COR-L47 (cell line): ENCODE measurements at places on chromosomes 12 and 14.

DNA sequence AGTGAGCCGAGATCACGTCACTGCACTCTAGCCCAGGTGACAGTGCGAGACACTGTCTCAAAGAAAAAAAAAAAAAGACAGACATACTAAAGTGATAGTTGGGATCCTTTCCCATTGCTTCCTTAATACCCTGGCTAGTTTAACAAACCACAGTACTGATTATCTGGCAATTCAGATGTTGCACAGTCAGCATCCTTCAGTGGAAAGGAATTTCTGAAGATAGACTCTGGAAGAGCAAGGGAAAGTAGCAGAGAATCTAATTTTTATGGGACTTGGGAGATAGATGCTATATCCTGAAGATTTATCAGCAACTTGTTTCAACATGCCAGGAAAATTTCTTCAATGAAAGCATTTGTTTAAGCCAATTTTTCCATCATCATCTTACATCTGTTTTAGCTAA is 6.5 kb upstream of the PPFIBP1 start:
- no peak for DNase-seq

GRCh38 chr12:75641031-75641780 is 129.8 kb upstream of the KRR1 start:
- DNase-seq: no peak

DNA sequence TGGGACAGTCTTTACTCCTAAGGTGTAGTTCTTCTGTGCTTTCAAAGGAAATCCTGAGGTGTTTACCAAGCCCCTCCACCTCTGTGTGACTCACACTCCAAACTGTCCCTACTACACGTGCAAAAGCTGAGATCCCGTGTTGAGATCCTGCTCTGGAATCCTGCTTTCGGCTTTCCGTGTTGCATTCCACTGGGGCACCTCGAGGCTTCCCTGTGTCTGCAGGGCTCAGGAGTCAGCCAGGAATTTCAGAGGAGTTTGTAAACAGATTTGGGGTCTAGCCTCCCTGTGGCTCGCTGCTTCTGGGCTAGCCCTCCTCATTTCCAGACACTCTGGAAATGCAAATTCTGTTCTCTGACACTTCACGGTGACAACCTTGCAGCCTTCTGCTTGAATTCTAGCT is 48.4 kb downstream of the CACNA2D4 start:
- DNase-seq: no peak

- no peak for DNase-seq
These were observed 10.0 kb downstream of the NIN start for GRCh38 chr14:50820786-50821509.

- DNase-seq: no peak
These were observed at the start of gene YBX3 for GRCh38 chr12:10722905-10723746. YBX3 (minus strand) TSS chr12:10723323; CDS start chr12:10723111, 212 bp downstream.

GRCh38 chr12:82325540-82326336 is 32.4 kb downstream of the CCDC59 start:
- no peak for DNase-seq

DNA sequence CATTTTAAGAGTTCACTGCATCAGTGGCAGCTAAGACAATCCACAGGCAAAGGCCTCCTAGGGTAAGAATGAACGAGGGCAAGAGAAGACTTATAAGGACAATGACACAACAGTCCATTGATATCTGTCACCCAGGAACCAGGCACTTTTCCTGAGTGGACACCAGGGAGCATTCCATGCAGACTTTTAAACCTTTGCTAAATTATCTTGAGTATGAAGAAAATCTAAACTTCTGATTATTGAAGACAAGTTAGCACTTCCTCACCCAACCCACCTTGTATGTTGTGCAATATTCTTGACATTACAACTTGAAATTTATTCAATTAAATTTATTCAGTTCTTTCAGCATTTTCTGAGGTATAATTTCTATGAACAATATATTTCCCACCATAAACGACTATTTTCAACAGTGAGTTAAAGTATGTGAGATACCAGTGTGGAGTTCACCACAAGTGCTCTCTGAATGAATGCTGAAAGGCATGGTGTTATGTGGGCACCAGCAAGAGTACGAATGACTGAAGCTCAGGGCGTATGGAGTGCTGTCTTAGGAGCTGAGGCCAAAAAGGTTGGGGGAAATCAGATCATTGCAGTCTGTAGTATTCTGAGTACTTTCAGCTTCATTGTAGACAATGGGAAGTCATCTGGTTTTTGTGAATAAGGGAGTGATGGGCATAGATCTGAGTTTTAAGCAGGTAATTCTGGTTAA is 124.3 kb upstream of the LMNTD1 start:
- no peak for DNase-seq

- no peak for DNase-seq
These were observed 83.0 kb downstream of the LLPH start for GRCh38 chr12:66047411-66048021.

- DNase-seq: no peak
These were observed 5.3 kb downstream of the ISCU start for GRCh38 chr12:108567406-108568337.

- no peak for DNase-seq
These were observed 86.1 kb downstream of the CACNA1C start for GRCh38 chr12:2138871-2139308.

DNA sequence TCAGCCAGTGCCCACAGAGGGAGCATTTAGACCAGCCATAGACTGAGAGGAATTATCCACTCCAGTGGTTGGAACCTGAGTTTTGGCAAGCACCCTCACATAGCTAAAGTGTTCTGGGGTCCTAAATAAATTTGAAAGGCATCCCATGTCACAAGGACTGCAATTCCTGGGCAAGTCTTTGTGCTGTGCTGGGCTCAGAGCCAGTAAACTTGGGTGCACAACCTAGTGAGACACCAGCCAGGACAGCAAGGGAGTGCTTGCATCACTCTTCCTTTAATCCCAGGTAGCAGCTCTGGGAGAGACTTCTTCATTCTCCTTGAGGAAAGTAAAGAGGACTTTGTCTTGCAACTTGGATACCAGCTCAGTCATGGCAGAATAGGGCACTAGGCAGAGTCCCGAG is 142.0 kb upstream of the FSCB start:
- no peak for DNase-seq

DNA sequence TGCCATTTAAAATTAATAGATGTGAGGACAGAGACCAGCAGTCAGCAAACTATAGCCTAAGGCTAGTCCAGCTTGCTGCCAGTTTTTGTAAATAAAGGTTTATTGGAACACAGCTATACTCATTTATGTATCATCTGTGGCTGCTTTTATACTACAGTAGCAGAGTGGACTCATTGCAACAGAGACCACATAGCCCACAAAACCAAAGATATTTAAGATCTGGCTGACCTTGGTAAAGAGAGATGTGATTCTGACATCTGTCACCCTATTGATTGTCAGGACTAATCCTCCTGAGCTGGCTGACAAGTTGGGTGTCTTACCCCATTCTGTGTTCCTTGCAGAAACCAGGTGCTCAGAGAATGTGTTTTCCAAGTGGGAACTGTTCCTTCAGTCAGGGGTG is 99.9 kb downstream of the BEGAIN start:
- DNase-seq: no peak

- DNase-seq: no peak
These were observed 63.2 kb upstream of the USP44 start for GRCh38 chr12:95614390-95614982.

- no peak for DNase-seq
These were observed 1081.4 kb upstream of the LRFN5 start for GRCh38 chr14:40525314-40525713.

DNA sequence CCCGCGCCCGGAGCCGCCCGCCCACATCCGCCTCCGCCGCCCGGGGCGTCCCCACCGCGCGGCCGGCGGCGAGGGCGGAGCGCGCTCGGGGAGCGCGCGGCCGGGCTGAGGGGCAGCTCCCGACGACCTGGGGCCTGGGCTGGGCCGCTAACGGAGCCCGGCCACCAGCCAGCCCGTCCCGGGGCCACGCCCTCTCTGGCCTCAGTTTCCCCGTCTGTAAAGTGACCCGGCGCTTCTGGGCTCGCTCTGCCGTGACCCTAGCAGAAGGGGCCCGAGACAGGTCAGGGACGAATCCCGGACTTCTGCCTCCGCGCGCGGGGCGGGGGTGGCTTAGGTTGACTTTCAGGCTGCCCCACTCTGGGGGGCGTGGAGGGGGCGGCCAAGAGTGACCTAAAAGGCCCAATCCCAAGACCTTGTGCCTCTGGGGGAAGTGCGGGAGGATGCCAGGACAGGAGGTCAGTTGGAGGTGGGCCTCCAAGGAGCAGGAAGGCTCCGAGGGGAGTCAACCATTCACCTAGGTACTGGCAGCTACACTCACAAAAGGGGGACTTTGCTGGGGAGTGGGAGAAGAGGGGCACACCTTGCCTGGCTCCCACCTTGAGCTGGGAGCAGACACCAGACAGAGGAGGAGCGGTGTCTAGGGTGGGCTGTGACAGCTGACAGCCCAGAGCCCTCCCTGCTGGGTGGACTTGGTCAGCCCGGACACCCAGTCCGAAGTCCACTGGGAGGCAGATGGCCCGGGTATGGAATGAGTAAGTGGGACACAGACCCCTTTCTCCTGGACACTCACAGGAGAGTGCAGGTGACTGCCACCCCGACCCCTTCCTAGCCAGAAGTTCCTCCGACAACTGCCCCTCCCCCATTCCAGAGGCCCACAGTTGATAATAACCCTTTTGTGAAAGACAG is 486 bp upstream of the AKT1 start:
- peak; percentile 55 for DNase-seq

DNA sequence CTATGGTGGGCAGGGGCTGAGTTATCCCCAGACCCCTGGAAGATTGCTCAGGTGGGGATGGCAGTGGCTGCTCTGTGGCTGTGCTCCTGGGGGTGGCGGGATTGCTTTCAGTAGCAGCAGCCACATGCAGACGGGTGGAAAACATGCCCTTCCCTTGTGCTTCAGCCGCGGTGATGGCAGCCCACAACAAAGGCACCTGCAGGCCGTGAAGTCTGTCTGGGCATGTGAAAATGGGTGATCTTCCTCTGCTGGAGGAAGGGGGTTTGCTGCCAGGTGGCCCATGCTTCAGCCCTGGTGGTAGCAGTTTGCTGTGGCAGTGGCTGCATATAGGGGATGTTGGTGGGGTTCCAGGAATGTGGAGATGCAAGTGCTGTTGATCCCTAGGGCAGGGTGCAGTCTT is 326.2 kb upstream of the RGS6 start:
- DNase-seq: no peak

GRCh38 chr12:49636574-49636973 is 13.2 kb downstream of the PRPF40B start:
- DNase-seq: no peak

DNA sequence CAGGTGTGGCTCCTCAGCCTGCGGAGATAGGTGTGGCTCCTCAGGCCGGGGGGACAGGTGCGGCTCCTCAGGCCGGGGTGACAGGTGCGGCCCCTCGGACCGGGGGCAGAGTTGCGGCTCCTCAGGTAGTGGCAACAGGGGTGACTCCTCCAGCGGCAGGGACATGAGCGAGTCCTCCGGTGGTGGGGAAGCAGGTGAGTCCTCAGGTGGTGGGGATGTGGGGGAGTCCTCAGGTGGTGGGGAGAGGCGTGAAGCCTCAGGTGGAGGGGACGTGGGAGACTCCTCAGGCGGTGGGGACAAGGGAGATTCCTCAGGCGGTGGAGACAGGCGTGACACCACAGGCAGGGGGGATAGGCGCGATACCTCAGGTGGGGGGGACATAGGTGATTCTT is 9.2 kb downstream of the KMT2D start:
- no peak for DNase-seq

DNA sequence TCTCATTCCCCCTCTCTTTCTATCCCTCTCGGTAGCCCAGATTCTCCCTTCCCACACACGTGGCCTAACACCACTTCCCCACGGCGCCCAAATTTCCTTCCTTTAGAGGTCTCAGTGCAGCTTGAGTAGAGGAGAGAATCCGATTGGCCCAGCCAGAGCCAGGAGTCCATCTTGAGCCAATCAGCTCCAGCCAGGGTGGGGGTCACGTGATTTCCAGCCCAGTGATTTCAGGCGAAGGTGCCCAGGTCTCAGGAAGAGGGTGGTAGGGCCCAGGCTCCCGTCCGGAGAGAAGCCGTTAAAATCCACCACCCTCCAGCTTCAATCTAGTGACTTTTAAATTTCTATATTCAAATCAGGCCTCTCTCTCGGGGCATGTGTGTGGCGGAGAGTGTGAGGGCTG is 45.2 kb upstream of the MYL2 start:
- DNase-seq: no peak

DNA sequence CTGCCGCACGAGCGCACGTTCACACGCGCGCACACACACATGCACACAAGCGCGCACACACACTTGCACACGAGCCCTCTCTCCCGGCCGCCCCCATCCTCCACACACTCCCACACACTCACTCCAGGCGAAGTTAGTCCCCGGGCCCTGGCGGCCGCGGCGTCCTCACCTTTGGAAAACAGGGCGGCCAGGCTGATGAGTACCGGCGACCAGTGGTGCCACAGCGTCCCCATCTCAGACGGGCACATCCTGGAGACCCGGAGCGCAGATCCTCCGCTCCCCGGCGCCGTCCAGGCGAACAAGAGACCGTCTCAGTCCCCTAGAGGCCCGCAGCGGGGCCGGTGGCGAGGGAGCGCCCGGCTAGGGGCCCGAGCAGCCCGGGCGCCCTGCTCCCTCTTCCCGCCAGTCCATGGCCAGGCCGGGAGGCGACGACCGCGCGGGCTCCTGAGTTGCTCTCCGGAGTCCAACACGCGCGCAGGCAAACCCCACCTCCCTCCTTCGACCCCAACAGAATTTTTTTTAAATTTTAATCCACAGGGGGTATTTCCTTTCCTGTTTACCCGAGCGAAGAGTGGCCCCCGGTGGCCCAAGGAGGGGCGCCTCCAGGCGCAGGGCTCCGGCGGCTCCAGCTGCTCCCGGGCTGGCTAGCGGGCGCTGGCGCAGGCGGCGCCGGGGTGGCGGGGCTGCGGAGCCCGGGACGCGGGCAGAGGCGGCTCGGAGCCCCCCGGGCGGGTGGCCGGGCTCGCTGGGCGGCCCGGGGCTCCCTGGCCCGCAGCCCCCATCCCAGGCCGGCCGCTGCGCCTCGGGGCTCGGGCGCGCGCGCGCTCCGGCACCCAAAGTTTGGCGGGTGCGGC is 506 bp downstream of the TMEM132D start:
- DNase-seq: no peak
